Stimulated activated CD8-positive, alpha-beta memory T cell treated with anti-CD3 and anti-CD28 coated beads, Interleukin-4, amount 100 ng/mL, for 4 hours (primary cell): ENCODE measurements at places on chromosomes 1 and 21.

GRCh38 chr1:207669528-207670009, 24.6 kb downstream of the CR1L start:
- no peak for DNase-seq

- no peak for DNase-seq
Observed at GRCh38 chr21:45578811-45579381, 36.7 kb upstream of the SLC19A1 start.

GRCh38 chr21:38680401-38680800, 125.3 kb upstream of the ETS2 start:
- DNase-seq = no peak

DNA sequence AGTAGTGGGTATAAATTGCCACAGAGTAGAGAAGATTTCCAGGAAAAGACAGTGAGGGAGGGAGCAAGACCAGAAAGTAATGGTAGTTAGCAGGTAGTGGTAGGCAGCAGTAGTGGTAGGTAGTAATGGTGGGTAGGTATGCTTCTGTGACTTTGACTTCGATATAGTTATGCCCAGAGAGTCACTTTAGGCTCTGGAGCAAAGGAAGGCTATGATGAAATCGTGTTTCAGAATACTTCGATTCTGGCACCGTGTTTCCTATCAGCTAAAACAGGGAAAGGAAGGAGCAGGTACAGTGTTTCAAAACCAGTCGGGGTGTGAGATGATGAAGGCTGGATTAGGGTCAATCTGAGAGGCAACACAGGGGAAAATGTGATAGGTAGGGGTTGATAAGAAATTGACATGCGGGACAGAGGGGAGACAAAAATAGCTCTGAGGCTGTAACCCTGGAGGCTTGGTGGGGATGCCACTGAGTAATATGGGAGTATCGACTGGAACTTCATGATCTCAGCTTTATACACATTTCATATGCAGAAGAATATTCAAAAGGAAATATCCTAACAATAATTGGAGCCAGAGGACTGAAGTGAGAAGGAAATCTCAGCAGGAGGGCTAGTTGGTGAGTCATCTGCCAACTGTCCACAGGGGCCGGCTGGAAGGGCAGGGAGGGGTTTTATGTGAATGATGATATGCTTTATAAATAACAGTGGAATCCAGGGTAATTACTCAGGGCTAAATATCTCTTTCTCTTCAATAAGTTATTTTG, 25.2 kb upstream of the TRIM45 start:
- DNase-seq = no peak

DNA sequence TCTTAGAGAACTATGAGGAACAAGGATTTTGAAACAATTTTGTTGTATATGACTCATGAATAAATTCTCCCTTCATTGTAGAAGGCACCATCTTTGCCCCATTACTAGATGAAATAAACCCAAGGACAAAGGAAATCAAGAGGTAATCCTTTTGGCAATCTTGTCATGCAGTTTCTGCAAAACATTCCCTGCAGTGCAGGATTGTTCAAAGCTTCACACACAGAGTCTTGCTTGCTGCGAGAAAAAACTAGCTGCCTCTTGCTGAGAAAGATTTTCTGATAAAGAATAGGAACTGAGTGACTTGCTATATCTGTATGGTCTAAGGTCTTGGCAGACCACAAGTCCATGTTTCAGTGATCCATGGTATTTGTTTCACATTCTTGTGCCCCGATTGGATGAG, 657.4 kb upstream of the ADGRL4 start:
- DNase-seq = no peak
